CD4-positive, alpha-beta T cell treated with Interleukin-15 for 4 hours (primary cell): ENCODE measurements at places on chromosomes 3 and 15.

GRCh38 chr3:50603261-50604109 lies 8.1 kb downstream of the CISH start:
- DNase-seq, result no peak

GRCh38 chr3:15052335-15053242 lies 12.5 kb downstream of the MRPS25 start:
- DNase-seq, result no peak

DNA sequence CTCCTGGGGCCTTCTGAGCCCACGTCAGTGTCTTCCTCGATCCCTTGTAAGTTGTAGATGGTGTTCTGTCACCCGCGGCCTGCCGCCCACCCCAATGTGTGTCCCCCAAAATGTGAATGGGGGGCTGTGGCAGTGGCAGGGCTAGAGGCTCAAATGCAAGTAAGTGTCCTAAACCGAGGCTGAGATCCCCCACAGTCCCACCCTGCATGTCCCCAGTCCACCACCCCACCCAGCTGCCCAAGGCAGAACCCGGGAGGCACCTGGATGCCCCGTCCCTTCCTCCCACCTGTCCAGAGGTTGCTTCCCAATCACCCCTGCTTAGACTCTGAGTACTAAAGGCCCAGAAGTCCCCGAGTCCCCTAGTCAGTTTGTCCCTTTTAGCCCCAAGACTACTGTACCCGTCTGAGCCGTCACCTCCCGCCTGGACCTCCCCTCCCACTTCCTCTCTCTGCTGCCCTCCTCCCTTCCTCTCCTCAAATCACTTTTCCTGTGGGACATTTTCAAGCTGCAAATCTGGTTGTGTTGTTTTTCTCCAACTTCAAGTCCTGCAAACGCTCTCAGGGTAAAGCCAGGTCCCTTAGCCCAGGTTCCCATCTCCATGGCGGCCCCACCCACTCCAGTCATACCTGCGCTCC lies 11.8 kb upstream of the PLXND1 start:
- DNase-seq, result no peak

- DNase-seq, result no peak
Measured at GRCh38 chr15:68385240-68385561, 46.8 kb downstream of the ITGA11 start.

- no peak for DNase-seq
Measured at GRCh38 chr15:82165948-82166376, 96.6 kb downstream of the EFL1 start.

DNA sequence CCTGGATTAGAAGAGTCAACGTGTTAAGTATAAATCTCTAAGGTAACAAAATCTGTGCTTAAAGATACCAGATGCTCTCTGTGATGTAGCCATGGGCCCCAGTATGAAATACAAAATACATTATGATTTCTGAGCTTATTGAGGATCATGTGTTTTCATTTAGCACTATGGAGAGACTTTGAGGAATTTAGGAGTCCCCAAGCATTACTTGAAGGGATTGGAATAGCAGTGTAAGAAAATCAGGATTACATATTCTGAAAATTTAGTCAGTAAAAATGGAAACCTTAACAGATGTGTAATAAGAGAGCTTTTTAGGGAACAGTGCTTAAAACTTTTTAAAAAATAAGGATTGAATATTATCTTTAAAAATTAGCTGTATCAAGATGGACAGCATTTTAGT lies 35.5 kb downstream of the ECT2 start:
- no peak for DNase-seq

- no peak for DNase-seq
Measured at GRCh38 chr3:65575376-65575840, 463.3 kb downstream of the MAGI1 start.

GRCh38 chr3:43001556-43002121 lies 22.5 kb downstream of the GASK1A start:
- DNase-seq, result no peak

DNA sequence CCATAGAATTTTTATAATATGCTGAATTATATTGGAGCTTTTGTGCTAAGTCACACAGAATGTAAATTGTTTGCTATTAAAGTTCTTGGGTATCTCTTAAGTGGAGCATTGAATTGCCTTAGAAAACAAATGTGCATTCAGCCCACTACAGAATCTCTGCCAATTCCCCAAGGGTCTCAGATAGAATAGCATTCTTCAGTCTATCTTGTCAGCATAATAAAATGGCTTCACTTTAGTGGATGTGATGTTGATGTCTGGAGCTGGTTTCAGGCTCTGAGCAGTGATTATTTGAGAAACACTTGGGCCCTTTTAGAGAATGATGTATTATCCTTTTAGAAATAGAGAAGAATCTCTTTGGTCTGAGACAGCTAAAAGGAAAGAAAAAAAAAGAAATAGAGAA lies 45.2 kb downstream of the LRCH3 start:
- no peak for DNase-seq

DNA sequence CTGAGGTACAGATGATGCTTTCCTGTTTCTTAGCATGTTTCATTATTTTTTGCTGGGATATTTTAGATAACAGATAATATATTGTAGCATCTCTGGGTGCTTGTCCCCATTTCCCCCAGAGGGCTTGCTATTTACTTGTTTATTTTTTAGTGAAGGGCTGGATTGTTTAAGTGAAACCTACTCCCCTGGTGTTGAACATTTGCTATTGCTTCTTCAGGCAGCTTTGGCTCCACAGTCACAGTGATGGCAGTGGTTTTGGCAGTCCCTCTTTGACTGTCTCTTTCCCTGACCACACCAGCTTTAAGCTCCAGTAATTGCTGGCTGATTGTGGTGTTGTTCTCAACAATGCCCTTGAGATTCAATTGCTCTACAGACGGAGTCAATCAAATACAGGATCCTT lies 128.9 kb downstream of the KLF13 start:
- no peak for DNase-seq

GRCh38 chr3:9864200-9864927 lies 15.7 kb downstream of the CIDEC start:
- no peak for DNase-seq

GRCh38 chr3:132606085-132606484 lies 9.0 kb downstream of the ACKR4 start:
- no peak for DNase-seq

DNA sequence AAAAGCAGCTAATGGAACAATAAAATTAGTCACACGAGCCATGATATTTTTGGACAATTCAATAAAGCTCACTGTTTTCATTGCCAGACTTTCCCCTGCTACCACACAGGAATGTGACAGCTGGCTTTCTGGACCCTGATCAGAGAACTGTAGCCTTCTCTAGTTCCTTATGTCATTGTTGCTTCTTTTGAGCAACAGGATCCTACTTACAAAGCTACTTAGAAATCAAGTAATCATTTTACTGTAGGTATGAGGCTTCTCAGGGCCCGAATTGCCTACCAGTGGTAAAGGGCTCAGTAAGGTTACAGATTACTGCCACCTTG lies 94.3 kb upstream of the AADACL2 start:
- no peak for DNase-seq

GRCh38 chr3:49652218-49652902 lies 21.8 kb upstream of the APEH start:
- DNase-seq, result no peak

- DNase-seq, result no peak
Measured at GRCh38 chr3:183259087-183259486, 6.0 kb downstream of the B3GNT5 start.

- no peak for DNase-seq
Measured at GRCh38 chr3:101689286-101689685, 2.8 kb upstream of the RPL24 start.

DNA sequence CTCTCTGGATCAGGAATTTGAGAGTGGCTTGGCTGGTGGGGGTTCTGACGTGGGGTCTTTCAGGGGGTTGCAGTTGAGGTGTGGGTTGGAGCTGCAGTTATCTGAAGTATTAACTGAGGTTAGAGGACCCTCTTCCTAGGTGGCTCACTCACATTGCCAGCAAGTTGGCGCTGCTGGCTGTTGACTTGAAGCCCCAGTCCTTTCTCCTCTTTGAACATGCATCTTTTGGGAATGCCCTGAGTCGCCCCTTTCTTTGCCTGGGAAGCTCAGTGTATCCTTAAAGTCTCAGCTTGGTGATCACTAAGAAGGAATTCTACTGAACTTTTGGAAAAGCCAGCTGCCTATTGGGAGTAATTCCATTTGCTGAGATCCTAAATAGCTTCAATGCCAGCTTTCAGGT lies 13.0 kb upstream of the AMOTL2 start:
- no peak for DNase-seq

GRCh38 chr3:188147782-188148181 lies 6.2 kb upstream of the LPP start:
- DNase-seq, result no peak

DNA sequence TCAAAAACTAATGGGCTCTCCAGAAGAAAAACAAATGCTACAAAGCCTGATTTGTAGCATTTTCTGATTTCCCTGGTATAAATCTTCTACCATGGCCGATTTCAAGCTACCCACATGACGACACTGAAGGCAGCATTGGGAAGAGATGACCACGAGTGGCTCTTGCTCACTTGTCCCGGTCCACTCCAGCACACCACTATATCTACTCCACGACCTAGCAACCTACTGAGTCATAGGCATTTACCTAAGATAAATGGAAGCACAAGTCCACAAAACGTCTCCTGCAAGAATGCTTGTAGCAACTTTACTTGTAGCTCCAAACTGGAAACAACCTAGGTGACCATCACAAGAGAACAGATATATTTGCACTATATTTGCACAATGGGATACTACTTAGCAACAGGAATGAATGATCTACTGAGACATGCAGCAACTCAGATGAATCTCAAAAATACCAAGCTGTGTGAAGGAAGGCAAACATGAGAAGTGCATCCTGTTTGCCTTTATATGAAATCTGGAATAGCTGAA lies 60.8 kb upstream of the HES1 start:
- DNase-seq, result no peak

GRCh38 chr3:67587811-67588210 lies 66.6 kb downstream of the SUCLG2 start:
- no peak for DNase-seq

- no peak for DNase-seq
Measured at GRCh38 chr3:54294214-54294613, 171.9 kb downstream of the CACNA2D3 start.

GRCh38 chr15:33700695-33701303 lies 267.5 kb upstream of the CHRM5 start:
- peak; percentile 43 for DNase-seq

- DNase-seq, result peak; percentile 14
Measured at GRCh38 chr15:23642413-23643044, 5.1 kb downstream of the MAGEL2 start.

- peak; percentile 6 for DNase-seq
Measured at GRCh38 chr15:74988007-74988800, 7.2 kb upstream of the SCAMP5 start.

DNA sequence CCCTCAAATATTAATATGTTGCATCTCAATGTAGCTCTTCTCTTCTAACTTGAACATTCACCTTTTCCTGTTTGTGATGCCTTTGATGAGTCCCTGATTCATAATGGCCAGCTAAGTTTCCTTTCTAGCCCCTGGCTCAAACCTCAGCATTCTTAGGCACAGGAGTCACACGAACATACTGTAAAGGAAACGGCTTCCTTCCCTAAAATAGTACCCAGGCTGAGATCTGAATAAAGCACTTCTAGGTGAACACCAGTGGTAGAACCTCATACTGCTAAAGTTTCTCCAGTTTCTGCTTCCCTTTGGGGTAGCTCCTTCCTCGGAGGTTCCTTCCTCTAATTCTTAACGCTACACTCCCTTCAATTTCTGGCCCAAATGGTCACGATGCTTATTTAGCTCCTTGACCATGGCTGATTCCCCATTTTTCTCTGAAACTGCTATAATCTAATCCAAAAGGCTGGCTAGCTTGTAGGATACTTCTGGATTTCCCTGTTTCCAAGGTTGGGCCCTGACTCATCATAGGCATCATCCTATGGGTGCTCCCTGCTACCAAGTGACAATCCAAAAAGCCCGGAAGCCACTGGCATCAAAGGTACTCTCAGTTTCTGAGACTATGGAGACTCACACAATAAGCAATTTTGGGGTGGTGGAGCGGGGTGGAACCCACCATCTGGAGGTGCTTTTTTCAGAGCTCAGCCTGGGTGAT lies 2.4 kb downstream of the ANAPC13 start:
- no peak for DNase-seq

GRCh38 chr3:50971487-50971924 lies 296.8 kb downstream of the DOCK3 start:
- DNase-seq, result peak; percentile 78

GRCh38 chr3:52817860-52818259 lies 12.6 kb downstream of the ITIH4 start:
- DNase-seq, result no peak

- no peak for DNase-seq
Measured at GRCh38 chr3:51547274-51547673, 8.8 kb downstream of the RAD54L2 start.

DNA sequence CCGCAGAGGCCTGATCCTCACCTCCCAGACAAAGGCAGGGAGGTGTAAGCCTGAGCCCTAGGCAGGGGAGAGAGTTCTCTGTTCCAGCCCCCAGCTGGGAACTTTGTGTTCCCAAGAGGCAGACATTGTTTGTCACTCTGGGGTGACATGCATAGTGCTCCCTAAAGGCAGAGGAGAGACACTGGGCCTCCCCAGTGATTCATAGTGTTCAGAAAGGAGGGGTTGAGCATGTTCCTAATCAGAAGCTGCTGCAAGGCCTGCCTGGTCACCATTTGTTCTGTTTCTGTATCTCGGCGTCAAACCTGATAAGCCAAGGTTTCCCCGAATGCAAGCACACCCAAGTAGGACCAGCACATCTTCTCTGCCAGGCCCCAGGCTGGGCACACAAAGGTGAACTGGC lies 24.0 kb upstream of the SLC6A6 start:
- no peak for DNase-seq

DNA sequence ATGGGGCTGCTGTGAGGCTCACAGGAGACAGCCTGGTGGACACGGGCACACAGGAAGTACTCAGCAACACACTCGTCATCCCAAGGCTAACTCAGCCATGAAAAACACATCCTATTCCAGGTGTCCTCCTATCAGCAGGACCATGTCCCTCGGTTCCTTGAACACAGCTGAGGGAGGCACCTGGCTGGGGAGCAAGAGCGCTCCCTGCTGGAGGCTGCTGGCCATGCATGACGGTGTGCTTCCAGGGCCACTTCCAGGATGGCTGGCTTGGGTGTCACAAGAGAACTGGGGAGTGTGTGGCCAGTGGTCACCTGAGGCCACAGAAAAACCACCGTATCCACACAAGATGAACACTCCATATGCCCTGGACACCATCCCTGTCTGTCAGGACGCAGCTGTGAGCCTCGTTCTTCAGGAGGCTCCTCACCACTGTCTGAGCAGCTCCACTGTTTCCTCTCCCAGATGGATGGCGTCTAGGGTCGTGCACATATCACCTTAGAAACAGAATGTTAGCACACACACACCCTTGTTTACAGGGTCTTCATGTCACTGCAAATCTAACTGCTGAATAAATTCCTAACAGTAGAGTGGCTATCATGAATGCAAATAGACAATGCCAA lies 31.0 kb downstream of the POC1A start:
- peak; percentile 78 for DNase-seq

GRCh38 chr3:123143669-123144411 lies 57.9 kb upstream of the SEC22A start:
- DNase-seq, result no peak

DNA sequence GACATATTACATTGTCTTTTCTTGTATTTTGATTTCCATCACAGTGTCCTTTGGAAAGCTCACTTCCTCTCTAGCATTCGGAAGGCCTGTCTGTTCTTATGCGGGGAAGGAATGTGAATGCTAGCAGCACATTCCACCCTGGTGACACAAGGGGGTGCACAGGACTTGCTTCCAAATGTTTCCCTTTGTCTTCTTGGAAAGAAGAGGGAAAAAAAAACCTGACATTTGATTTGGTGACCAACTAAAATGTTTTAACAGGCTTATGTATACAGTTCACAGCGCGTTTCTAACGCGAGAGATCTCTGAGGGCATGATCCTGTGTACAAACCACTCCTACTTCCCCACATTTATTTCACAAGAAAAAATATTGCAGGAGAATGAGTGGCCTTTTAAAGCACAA lies 107.6 kb upstream of the FXR1 start:
- no peak for DNase-seq
